Left renal cortex interstitium (tissue), 4 donors: ENCODE measurements at places on chromosomes 3 and 15.

DNA sequence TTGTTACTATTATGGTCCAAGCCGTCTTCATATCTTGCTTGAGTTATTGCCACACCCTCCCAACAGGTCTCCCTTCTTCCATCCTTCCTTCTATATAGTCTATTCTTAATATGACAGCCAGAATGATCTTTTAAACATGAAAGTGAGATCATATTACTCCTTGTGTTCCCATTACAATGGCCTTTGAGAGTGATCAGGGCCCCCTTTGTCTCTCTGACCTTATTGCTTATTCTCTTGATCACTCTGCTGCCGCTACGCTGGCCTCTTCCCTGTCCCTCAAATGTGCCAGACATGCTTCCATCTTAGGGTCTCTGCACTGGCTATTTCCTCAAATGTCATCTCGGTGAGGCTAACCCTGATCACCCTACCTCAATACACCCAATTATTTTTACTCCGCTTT is 38.1 kb downstream of the UBE2E2 start:
- DNase-seq: no peak

- DNase-seq: no peak
These were observed 202.7 kb upstream of the SLC2A2 start for GRCh38 chr3:171229173-171229572.

- DNase-seq: no peak
These were observed at the start of gene CLSTN2 for GRCh38 chr3:139935016-139935865. Gene CLSTN2, plus strand, starts transcription at chr3:139935185.

DNA sequence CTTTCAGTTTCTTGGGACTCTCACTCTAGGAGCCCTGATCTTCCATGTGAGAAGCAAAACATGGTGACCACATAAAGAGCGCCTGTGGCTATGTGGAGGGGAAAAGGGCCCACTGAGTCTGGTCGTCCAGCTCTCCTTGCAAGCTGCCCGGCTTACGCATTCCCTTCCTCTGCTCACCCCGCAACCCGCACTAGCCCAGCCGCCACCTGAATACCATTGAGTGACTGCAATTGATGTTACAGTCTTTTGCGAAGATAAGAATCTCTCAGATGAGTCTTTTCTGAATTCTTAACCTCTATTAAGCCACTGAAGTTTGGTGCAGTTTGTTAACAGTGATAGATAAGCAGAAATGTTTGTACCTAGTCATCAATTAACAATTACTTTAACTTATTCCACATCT is 589.0 kb upstream of the DPPA4 start:
- no peak for DNase-seq

DNA sequence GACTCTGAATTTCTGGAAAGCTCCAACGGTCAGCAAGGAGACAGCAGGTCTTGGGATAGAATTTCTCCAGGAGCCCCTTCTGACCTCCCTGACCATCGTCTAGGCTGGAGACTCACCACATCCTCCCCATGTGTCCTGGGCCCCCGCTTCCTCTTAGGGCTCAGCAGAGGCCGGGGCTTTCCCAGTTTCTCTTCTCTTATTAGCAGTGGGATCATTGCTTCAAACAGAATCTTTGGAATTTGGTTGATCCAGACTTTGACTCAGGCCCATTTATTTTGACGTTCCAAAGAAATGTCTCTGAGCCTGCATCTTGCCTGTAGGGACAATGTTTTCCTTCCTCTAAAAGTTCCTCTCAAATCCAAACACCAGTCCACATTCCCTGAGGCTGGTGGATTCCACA is 38.4 kb upstream of the SLC6A6 start:
- DNase-seq: no peak

- DNase-seq: no peak
These were observed 45.8 kb downstream of the IGF1R start for GRCh38 chr15:98694161-98694560.
